ENCODE measurements at places on chromosomes 2 and 18.

DNA sequence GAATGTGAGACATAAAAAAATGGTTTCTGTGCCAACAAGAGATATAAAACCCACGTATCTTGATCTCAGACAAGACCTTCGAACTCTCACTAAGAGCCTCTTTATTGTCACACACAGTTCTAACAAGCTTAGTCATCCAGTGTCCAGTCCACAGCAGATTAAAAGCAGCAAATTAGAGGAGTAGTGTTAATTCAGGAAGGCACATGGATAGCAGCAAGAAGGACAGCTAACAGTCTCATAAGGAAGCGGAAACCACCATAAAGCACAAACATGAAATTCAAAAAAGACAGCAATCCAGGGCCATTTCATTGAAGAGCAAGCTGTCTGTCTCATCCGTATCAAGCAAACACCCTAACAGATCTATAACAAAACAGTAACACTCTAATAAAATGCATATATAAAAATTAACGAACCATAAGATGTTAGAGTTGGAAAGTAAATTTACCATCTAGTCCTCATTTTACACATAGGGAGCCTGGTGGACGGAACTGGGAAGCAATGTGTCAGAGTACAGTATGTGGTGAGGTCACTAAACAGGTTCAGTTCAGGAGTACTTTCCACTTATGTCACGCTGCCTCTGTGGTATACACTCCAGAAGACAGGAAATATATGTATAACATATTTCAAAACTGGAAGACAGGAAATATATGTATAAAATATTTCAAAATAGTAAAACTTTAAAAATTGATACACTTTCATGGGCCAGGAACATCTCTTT lies 18.3 kb downstream of the AAK1 start:
- DNase-seq = no peak

- no peak for DNase-seq
Measured at GRCh38 chr2:131425231-131425941, 50.5 kb upstream of the TUBA3D start.

DNA sequence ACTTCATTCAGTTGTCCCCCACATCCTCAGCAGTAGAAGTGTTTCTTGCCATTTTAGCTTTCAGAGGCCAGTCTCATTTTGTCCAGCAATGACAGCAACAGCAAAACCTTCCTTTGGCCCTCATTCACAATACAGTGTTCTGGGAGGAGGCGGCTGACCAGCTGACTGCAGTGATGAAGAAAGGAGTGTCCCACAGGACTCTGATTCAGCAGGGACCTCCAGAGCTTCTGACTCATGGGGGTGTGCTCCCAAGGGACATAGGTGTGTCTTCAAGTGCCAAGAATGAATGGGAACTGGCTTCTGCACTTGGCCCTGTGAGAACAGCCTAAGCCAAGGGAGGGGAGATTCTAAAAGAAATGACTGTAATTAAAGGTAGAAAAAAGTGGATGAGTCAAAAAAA lies 147.0 kb upstream of the PELI1 start:
- no peak for DNase-seq

DNA sequence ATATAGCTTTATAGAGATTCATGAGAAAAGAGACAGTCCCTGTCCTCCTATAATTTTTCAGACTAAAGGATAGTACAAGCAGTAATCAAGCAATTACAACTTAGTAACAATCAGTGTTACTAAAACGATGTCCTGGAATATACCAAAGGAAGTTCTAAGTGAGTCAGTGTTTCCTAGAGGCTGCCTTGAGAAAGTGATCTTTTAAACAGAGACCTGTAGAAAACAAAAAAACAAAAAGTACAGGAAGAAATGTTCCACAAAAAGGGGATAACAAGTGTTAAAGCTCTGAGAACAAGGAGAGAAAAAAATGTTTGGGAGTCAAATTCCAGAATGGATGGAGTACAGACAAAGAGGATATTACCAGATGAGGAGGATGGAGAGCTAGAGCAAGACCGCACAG lies 556.4 kb downstream of the ERBB4 start:
- DNase-seq = no peak

GRCh38 chr2:171297956-171298355 lies 135.8 kb downstream of the METTL8 start:
- no peak for DNase-seq

GRCh38 chr2:103445347-103445746 lies 683.5 kb downstream of the TMEM182 start:
- DNase-seq = no peak

GRCh38 chr2:18651842-18652774 lies 62.7 kb upstream of the NT5C1B start:
- DNase-seq = no peak

GRCh38 chr2:218186355-218186766 lies 19.6 kb upstream of the CXCR1 start:
- DNase-seq = peak; percentile 64

- no peak for DNase-seq
Measured at GRCh38 chr2:164717000-164717803, 95.9 kb upstream of the GRB14 start.

DNA sequence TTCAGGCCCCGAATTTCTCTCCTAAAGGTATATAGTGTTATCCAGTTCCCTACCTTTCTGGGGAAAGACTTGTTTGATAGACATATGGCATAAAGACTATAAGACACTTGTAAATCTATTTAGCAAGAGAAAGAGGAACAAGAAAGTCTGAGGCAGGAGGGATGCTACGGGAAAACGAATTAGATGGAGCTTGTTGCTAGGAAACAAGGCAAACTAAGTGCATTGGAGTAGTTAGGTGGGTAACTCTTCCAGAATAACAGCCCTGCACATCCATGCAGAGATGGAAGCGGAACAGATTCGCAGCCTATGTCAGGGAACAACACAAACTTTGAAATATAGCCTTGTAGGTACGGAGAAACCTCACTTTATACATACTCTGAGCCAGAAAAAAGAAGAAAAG lies 810.3 kb upstream of the CRIM1 start:
- DNase-seq = no peak

- no peak for DNase-seq
Measured at GRCh38 chr2:100977511-100977910, 24.6 kb upstream of the RPL31 start.

DNA sequence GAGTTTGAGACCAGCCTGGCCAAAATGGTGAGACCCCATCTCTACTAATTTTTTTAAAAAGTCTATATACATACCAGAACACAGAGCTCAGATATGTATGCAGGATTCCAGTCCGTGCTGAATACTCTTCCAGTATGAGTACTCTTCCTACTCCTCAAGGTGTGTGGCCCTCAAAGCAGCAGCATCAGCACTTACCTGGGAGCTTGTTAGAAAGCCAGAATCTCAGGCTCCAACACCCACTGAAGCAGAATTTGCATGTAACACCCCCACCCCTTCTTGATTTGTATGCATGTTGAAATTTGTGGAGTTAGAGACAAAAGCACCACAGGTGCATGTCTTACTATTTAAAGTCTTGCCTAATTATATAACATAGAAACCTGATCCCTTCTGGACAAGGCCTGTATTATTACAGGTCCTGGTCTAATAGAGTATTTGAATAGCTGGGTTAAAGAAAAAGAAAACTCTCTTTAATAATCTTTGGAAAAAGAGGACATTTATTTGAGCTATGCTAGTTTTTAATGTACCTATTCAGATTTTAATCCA lies 50.3 kb upstream of the NFE2L2 start:
- no peak for DNase-seq

GRCh38 chr2:115443539-115444185 lies 1001.2 kb downstream of the DPP10 start:
- DNase-seq = no peak

GRCh38 chr2:939936-940601 lies 10.6 kb upstream of the SNTG2 start:
- DNase-seq = no peak

DNA sequence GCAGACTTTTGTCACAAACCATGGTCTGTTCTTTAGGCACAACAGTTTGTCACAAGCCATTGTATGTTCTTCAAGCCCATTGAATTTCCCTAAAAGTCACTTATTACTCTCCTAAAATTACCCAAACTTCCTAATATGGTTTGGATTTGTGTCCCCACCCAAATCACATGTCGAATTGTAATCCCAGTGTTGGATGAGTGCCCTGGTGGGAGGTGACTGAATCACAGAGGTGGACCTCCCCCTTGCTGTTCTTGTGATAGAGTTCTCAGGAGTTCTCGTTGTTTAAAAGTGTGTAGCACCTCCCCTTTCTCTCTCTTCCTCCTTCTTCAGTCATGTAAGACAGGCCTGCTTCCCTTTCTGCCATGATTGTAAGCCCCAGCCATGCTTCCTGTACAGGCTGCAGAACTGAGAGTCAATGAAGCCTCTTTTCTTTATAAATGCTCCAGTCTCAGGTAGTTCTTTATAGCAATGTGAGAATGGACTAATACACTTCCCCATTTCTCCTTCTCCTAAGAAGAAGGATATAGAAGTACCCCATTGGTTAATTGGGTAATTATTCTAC lies 11.2 kb upstream of the GYPC start:
- DNase-seq = no peak

DNA sequence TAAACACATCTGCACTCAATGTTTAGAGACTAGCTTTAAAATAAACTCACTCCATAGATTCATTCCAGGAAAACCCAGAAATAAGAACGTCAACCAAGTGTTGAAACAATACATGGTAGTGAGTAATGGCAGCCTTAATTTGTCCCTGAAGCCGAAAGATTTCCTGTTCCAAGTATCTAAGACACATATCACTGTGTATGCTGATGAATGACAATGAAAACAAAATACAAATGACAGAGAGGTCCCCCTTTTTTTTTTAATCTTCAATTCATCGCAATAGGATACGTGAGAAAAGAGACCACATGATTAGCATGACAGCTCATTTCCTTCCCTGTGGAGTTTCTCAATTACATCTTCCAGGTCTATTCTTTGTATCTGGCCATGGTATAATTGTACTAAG lies 160.5 kb upstream of the STK17B start:
- DNase-seq = no peak

GRCh38 chr18:55407774-55408535 lies 180.0 kb downstream of the TCF4 start:
- DNase-seq = no peak

GRCh38 chr2:69561101-69561500 lies 82.4 kb downstream of the AAK1 start:
- DNase-seq = no peak

GRCh38 chr2:168443818-168444217 lies 12.3 kb upstream of the CERS6 start:
- DNase-seq = no peak

- DNase-seq = peak; percentile 69
Measured at GRCh38 chr2:37344453-37345361, at the start of gene QPCT. Gene QPCT, plus strand, starts transcription at chr2:37344630. Its CDS starts 102 bp downstream, at chr2:37344732.

- DNase-seq = no peak
Measured at GRCh38 chr2:181937473-181937872, 45.9 kb downstream of the ITPRID2 start.

- peak; percentile 23 for DNase-seq
Measured at GRCh38 chr2:26605195-26605998, 35.8 kb downstream of the CIB4 start.

GRCh38 chr18:8507915-8508705 lies 101.1 kb upstream of the RAB12 start:
- no peak for DNase-seq

- DNase-seq = no peak
Measured at GRCh38 chr2:166375195-166375735, 479 bp downstream of the SCN9A start.

DNA sequence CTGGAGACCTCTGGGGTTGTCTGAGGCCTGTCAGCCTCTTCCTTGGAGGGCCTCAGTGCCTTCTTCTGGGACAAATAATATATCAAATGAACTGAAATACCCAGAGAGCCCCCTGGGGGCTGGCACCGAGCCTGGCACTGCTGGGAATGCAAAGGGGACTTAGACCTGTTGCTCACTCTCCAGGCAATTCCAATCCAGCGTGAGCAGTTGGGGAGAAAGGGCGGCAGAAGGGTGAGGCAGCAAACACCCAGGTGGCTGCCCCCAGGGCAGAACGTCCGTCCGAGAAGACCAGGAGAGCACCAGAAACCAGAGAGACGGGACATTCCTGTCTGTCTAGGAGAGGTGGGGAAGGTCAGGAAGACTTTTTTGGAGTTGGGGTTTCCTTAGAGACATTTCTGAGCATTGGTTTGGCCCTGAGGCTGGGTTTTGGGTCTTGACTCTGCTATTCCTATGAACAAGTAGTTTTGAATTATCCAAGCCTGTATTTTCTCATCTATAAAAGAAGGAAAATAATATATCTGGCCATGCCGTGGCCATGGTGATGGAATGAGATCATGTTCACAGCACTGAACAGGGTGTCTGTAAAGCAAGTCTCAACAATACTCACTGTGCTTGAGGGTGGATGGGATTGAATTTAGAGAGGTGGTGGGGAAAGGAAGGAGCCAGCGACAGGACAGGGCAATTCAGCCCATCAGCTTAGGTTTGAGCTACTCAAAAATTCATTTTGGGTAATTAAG lies 44.3 kb upstream of the ZBTB7C start:
- DNase-seq = no peak

DNA sequence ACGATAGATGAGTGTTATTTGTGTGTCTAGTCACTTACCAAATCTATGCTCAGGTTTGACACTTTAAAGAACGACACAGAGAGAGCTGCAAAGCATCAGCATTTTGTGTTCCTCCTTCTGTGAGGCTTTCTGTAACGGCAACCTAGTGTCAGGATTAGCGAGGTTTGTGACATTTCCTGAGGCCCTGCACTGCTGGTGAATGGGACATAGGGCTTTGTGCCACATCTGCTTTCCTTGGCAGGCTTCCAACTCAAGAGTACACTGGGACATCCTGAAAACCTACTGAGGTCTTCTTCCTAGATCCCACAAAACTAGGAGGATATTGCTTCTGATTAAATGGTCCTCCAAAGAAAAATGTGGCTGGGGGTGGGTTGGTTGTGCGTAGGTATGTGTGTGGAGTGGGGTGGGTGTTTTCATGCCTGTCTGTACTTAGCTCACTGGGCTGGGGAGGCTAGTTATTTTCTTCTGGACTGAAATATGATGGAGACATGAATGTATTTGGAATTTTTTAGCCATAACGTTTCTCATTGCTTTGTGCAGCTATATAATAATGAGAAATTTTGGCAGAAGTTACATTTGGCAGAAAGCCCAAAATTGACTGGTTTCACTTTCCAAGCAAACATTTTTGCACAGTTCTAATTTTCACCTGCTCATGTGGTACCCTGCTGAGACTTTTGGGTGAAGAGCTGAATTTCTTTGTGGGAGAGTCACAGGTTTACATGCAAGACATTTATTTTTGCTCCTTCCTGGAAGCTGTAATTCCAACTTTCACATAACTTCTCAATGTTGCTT lies 308.4 kb downstream of the XIRP2 start:
- DNase-seq = no peak

Measured in effector memory CD8-positive, alpha-beta T cell (primary cell).